ENCODE measurements at places on chromosomes 4 and X. TPM values are rescaled to one million over a fixed set of nuclear protein-coding genes. Genes with fewer than 3 reads are reported as not detected.

GRCh38 chr4:167025670-167026069 lies 208.6 kb downstream of the SPOCK3 start:
- no peak for DNase-seq

DNA sequence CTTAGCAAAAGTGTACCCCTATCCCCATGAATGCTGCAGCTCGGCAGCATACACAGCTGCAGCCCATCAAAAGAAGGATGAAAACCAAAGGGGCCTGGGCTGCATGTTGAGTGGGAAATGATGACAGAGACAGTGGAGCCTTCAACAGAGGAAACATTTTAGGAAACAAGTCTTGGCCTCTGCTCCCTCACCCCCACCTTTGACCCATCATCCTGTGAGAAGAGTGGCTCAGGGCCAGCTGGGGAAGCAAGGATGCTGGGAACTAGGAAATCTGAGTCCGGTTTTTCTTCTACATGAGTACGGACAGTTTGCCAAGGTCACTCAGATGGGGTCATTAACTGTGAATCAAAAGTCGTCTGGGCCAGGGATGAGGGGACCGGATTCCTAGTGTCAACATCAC lies 37.2 kb downstream of the IDS start:
- no peak for DNase-seq

The KCND1 gene
- total RNA-seq = not detected

DNA sequence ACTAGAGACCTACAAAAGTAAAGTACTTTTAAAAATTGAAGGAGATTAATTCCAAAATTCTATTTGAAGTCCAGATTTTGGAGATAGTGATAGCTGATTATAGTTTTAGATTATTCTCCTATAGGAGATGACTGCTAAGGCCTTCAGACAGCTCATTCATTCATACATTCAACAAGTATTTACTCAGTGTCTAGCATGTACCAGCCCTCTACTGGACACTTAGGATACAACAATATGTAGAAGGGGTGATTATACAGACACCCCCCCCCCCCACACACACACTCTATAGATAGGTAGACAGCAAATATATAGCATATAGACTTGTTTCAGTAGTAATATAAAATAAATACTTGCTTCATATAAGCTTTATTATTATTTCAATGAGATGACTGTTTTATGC lies 60.4 kb upstream of the TAF9B start:
- no peak for DNase-seq

The LEF1 gene
- 33.0 TPM for total RNA-seq

- DNase-seq = no peak
Measured at GRCh38 chr4:185396724-185397385, at the start of gene ANKRD37. Gene ANKRD37, plus strand, starts transcription at chr4:185396841. Its CDS starts 83 bp downstream, at chr4:185396924.

- no peak for DNase-seq
Measured at GRCh38 chr4:6884341-6884870, 25.2 kb upstream of the TBC1D14 start.

The IQCM gene
- total RNA-seq = not detected

DNA sequence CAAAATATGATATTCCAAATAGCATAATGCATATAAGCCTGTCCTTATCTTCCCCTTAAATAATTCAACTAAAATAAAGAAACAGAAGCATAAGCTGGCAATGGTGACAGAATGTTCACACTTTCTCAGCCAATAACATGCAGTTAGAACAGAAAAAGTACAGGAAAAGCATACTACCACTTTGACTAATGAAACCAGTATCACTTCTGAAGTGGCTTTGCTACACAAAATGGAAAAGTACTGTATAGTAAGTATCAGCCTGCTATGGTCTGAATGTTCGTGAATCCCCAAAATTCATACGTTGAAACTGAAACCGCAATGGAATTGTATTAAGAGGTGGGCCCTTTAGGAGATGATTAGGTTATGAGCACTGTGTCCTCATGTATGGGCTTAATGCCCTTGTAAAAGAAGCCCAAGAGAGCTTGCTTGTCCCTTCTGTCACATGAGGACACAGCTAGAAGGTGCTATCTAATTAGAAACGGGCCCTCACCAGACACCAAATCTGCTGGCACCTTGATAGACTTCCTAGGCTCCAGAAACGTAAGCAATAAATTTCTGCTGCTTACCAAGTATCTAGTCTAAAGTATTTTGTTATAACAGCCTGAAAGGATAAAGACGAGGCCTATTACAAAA lies 102.6 kb downstream of the PRDM5 start:
- no peak for DNase-seq

GRCh38 chr4:141329174-141329569 lies 108.5 kb downstream of the ZNF330 start:
- no peak for DNase-seq

- DNase-seq = no peak
Measured at GRCh38 chr4:105710012-105710600, 1.5 kb downstream of the GSTCD start.

- DNase-seq = no peak
Measured at GRCh38 chrX:136866337-136867095, 14.0 kb downstream of the RBMX start.

The CLCN4 gene
- total RNA-seq = 6.9 TPM

- DNase-seq = peak; percentile 56
Measured at GRCh38 chr4:105061136-105061696, 85.5 kb upstream of the TET2 start.

DNA sequence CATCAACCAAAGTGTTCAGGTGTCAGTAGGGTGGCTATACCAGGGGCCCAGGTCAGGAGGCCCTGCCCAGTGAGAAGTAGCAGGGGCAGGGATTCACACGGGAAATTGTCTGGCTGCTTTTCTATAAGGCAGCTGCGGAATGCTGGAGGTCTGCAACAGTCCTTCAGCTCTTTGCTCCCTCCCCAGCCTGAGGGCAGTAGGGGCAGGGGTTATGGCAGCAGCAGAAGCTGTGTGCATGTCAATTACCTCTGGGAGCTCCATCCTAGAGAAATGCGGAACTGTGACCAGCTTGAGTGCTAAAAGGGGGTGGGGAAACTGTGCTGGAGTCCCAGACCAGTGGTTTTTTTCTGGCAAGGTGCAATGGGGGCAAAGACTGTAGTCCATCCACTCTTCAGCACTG lies 810.4 kb downstream of the PCDH7 start:
- no peak for DNase-seq

The DGKK gene
- total RNA-seq = not detected

The CT45A10 gene
- not detected for total RNA-seq

The AFP gene
- total RNA-seq = 11.0 TPM

The TMSB15A gene
- total RNA-seq = 105 TPM

DNA sequence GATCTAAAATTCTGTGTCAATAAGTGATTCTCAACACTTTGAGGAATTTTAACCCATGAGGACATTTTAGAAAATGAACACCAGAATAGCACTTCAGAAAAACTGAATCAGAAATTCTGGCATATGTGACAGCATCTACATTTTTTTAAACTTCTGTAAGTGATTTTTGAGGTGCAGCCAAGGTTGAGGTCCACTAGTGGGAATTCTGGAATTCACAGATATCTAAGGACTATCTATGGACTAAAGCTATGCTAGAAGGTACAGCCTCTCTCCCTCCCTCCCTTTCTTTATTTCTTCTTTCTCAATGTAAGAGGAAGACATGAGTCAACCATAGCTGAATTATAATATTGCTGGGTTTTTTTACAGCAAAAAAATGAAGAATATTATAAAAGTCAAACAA lies 508.2 kb upstream of the ATOH1 start:
- DNase-seq = no peak
